ENCODE measurements at places on chromosomes 2 and 18. TPM values are rescaled to one million over a fixed set of nuclear protein-coding genes. Genes with fewer than 3 reads are reported as not detected.

DNA sequence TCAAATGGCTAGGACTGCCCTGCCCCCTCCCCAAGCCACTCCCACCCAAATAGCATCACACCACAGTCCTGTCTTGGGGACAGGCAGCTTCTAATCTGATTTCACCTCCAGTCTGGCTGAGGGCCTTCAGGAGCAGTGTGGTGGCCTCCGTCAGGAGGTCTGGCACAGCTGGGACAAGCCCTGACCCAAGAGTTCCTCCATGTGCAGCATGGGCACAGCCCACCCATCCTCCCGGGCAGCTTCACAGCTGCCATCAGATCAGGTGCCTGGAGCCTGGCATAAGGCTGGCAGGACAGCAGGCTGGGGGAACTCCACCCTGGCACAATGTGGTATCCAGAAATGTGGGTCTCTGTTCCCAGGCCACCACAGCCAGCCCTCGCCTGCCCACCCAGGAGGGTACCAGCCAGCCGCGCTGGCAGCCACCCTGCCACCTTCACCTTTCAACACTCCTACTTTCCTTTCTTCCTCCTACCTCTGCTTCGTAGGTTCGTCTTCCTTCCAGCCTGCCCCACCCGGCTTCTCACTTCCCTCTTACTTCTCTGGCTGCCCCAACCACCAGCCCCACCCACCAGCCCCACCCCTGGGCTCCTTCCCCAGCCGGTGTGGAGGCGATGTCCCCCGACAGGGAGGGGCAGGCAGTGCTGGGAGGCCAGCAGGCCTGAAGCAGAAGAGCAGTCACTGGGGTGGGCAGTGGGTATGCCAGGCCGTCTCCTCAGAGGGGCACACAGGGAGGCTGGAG, at the start of gene CAPG:
Gene CAPG (minus strand): TSS at position 522 of the 739 bp plus-strand sequence. CDS start 8,221 bp downstream, outside the sequence.
- no peak for DNase-seq

DNA sequence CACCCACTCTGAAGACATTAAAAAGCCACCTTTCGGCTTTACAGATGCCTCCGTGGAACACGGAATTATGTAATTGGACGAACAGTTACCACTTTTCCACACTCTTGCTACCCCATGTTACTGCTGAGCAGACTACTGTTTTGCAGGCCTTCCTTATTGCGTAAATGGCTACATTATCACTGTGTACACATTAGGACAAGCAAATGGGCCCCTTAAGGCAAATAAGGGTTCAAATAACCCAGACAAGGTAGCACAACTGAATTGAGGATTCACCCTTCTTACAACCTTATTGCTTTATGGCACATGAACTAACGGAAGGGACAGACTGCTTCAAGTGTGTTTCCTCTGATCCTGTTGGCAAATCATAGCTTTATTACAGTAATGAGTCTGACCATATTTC, 832.2 kb upstream of the FANCL start:
- no peak for DNase-seq

DNA sequence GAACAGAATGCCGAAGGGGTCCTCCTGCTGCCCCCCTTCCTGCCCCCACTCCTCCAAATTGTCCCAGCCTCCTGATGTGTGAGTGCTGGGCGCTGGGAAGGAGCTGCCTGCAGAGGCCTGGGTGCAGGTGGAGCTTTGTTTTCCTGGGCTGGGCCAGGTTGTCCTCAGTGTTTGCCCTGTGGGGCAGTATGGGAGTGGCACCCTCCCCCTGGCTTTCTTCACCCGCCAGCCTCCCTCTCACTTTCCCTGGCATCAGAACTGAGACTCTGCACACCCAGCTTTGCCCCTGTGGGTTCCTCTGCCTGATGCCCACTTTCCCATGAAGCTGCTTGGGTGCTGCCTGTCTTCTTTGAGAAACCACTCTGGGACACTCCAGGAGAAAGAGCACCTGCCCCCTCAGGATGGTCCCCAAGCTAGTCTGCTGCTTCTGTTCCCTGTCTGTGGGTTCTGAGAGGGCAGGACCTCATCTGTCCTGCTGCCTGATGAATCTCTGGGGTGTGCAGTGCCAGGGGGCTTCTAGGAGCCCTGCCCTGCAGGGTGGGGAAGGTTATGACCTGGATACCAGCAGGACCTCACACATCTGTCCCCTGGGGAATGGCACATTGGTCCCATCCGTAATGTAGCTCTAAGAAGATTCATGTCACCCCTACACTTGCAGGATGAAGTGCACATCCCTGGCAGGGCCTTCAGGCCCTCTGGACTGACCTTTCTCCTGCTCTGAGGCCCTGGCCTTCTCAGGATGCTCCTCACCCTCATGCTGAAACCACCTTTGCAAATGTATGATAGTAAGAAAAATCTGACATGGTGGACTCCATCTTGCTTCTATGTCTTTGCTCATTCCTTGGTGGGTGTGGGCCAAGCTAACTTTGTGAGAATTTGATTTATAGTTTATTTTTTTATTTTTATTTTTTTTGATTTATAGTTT, 146.8 kb upstream of the HS6ST1 start:
- no peak for DNase-seq

- no peak for DNase-seq
Observed at GRCh38 chr2:121558329-121558728, 27.6 kb downstream of the RNU4ATAC start.

- DNase-seq, result no peak
Observed at GRCh38 chr2:200321780-200322534, 15.5 kb downstream of the SPATS2L start.

GRCh38 chr2:84115173-84115857, 343.8 kb downstream of the SUCLG1 start:
- no peak for DNase-seq

- DNase-seq, result no peak
Observed at GRCh38 chr2:5693287-5694201, 1.4 kb downstream of the SOX11 start.

DNA sequence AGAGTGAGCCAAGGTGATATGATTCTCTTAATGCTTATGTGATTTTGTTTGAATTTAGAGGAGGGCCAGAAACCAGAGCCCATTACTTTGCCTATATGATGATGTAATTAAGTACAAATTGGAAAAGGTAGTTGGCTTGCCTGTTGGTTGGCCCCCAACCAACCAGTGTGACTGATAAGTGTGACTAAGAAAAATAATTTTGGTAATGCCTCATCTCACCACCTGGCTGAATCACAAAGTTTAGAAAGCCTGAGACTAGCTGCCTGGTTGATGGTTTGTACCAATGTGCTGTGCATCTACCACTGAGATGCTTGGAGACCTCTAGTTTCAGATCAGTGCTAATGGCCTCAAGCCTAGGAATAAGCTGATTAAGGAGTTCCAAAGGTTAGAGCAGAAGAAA, 338.7 kb downstream of the CDH2 start:
- no peak for DNase-seq

The DOK6 gene
- total RNA-seq, result 1.6 TPM

The SERPINB12 gene
- total RNA-seq, result not detected

All from mesenteric fat pad (tissue), 1 donor.